ENCODE measurements at places on chromosomes 7 and 10. TPM values are rescaled to one million over a fixed set of nuclear protein-coding genes. Genes with fewer than 3 reads are reported as not detected.

DNA sequence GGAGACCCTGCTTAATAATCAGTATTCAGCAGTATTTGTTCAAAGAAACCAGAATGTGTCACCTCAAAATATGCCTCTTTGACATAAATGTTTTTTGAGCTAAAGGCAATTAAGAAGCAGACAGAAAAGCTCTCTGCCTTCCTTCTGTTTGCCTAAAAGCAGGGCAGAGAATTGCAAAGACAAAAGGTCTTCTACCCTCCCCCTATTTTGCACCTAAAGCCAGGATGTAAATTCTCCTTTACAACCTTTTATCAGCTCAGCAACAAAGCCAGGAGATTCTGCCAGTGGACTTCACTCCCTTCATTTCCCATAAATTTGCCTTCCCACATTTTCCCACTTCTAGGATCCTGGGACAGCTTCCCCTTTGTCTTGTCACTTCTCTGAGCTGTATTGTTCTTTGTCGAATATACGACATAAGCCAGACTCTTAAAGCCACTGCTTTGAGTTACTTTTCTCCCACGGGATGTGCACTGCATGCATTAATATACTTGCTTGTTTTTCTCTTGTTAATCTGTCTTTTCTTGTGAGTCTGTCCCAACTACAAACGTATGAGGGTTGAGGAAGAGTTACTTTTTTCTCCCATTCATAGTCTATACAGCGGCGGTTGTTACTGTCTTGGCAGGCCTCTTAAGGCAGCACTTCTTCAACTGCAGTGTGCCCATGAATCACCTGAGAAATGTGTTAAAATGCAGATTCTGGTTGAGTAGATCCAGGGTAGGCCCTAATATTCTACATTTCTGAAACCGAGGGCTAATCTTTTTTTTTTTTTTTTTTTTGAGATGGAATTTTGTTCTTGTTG is 48.2 kb downstream of the ST8SIA6 start:
- no peak for DNase-seq

IRF5 gene
- total RNA-seq: 1.9 TPM

- no peak for DNase-seq
These were observed 9.5 kb upstream of the REPIN1 start for GRCh38 chr7:150358988-150359621.

- DNase-seq: no peak
These were observed 359.2 kb downstream of the PHF14 start for GRCh38 chr7:11332865-11333228.

KAZALD1 gene
- total RNA-seq: 5.0 TPM

- no peak for DNase-seq
These were observed 315.3 kb downstream of the HPSE2 start for GRCh38 chr10:98920360-98920759.

- DNase-seq: no peak
These were observed 6.1 kb upstream of the IMMP2L start for GRCh38 chr7:111568419-111568818.

DNA sequence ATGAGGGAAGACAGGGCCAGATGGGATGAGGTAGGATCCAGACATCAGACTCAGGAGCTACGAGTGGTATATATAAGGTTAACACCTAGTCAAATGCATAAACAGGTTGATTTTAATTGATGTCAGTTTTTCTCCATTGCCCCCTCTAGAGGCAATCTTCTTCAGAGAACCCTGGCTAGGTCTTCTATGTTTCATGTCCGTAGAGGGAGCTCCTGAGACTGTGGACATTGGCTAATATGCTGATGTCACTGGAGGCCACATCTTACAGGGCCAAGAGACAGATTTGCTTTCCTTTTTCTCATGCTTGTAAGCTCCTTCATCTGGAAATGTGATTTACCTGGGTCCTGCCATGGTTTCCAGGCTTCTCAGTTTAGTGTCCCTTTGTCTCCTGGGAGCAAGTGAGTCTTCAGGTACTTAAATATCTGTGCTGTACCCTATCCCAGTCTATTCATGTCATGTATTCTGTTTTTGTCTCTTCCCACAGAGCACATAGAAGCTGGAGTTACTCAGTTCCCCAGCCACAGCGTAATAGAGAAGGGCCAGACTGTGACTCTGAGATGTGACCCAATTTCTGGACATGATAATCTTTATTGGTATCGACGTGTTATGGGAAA is 161.6 kb upstream of the PRSS1 start:
- DNase-seq: no peak

GPR85 gene
- 0.59 TPM for total RNA-seq

HOXA7 gene
- total RNA-seq: not detected

GRCh38 chr10:15053061-15053460 is 9.3 kb downstream of the OLAH start:
- no peak for DNase-seq

CPVL gene
- total RNA-seq: 37.5 TPM

AKR1D1 gene
- total RNA-seq: not detected

TMEM178B gene
- 35.4 TPM for total RNA-seq

GRCh38 chr10:125026974-125027735 is 85.2 kb downstream of the ZRANB1 start:
- DNase-seq: no peak

TAS2R41 gene
- not detected for total RNA-seq

PSD gene
- 0.89 TPM for total RNA-seq

DNA sequence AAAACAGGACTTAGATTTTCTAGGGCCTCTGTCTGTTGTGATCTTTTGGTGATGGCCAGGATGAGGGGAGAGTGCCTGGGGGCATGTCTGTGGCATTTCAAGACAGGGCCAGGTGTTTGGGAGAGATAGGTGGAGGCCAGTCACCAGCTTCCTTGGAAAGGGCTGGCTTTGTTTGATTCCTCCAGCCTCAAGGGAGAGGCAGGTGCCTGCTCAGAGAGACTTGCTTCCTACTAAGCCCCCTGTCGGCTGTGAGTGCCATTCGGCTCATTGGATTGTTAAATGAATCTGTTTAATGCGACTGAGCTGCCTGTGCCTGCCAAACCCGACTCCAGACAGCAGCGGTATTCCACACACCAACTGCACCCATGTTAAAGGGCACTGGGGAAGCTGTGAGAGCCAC is 304.1 kb upstream of the COBL start:
- DNase-seq: no peak

STAMBPL1 gene
- 2.0 TPM for total RNA-seq

SFTPA2 gene
- total RNA-seq: 0.27 TPM

All from Right ventricle myocardium superior (tissue), 1 donor.